ENCODE measurements at places on chromosomes 7 and 10.

GRCh38 chr10:122307669-122308416 lies 36.7 kb downstream of the BTBD16 start:
- DNase-seq, result no peak

- DNase-seq, result no peak
These were observed 34.8 kb upstream of the BICC1 start for GRCh38 chr10:58477902-58478301.

DNA sequence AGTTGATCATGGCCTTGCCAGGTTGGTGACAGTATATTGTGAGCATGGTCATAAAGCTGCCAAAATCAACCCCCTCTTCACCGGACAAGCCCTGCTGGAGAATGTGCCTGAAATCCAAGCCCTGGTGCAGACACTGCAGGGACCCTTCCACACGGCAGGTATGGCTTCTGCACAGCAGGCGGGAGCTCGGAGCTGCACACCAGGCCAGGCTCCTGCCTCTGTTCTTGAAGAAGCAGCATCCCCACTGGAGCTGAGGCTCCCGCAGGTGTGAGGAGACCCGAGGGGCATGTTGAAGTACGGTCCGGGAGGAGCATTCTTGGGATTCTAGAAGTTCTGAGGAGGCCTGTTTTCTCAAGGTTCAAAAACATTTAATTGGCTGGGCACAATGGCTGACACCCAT lies 12.7 kb downstream of the DHTKD1 start:
- no peak for DNase-seq

DNA sequence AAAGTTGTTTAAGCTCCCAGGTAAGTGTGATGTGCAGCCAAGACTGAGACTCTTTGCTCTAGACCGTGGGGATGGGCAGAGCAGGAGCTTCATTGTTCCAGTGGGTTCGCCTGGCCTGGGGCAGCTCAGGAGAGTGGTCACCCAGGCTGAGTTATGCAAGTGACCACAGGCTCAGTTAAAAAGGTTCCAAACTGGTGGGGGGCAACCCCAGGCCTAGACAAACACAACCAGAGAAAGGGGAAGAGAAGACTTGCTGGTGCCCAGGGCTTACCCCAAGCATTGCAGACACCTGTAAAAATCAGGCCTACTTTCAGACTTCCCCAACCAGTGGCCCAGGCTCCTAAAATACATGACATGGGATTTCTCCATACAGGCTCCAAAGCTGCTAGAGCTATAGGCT lies 21.6 kb downstream of the CREB3L2 start:
- DNase-seq, result no peak

DNA sequence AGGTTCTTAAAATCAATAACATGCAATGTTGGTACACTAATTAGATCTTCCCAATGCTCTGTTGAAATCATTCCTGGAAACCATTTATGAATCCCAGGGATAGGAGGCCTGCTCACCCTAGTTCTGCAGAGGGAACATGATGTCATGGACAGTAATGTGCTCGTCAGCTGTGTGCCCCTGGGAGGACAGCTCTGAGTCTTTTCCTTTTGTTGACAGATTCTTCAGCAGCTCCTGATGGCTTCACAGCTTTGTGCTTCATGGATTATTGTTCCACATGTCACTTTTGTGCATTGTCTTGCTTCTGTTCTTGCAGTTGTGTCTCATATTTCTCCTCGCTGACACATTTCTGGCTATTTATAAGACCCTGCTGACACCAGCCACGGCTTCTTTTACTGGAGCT lies 367.5 kb downstream of the CCSER2 start:
- DNase-seq, result no peak

DNA sequence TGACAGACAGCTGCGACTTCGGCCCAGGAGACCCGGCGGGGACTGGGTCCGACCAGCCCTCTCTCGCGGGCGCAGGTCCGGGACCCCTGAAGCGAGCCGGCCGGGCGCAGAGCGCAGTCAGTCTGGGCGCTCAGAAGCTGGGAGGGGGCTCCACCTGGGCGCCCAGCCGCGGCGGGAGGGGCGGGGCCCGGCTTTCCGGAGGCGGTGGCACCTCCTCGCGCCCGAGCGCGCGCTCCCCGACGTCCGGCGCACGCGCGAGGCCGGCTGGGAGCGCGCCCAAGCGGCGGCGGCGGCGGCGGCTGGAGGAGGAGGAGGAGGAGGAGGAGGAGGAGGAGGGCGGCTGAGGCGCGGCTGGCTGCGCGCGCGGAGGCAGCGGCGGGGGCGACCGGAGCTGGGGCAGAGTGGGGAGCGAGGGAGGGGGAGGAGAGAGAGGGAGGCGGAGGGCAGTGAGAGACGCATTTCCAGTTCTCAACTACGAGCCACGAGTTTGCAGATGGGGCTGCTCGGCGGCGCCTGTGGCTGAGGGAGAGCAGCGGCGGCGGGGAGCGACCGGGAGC lies at the start of gene PALS2:
Gene PALS2, plus strand, starts transcription at position 456 of the 557 bp plus-strand sequence. CDS start 50,216 bp downstream, outside the sequence.
- DNase-seq, result peak; percentile 76

- DNase-seq, result no peak
These were observed 155.2 kb downstream of the MGMT start for GRCh38 chr10:129622291-129622690.

GRCh38 chr10:116316503-116316902 lies 7.7 kb upstream of the CCDC172 start:
- no peak for DNase-seq

GRCh38 chr7:45211066-45211465 lies 53.5 kb downstream of the RAMP3 start:
- DNase-seq, result no peak

DNA sequence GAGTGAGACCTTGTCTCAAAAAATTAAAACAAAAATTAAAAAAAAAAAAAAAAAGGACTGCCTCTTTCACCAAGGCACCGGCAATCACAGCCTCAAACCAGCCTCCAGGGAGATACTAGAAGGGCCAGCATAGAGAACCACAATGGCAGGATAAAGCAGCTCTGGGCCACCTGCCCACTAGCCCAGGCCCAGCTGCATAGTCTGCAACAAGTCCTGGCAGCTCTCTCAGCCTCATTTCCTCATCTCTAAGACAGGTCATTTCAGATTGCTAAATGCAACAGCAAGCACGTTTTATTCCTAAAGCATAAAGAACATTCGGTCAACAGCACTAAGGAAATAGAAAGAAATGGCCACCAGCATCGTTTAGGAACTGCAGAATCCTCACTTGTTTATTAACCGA lies 28.8 kb downstream of the XPNPEP1 start:
- no peak for DNase-seq

GRCh38 chr7:47677664-47678063 lies 95.8 kb upstream of the TNS3 start:
- DNase-seq, result no peak

DNA sequence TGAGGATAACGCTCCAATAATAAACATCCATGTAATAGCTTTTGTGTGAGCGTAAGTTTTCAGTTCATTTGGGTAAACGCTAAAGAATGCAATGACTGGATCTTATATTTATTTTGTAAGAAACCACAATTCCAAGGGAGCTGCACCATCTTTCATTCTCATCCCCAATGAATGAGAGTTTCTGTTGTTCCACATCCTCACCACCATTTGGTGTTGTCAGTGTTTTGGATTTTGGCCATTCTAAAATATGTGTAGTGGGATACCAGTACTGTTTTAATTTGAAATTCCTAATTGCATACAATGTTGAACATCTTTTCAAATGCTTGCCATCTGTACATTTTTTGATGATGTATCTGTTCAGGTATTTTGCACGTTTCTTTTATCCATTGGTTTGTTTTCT lies 50.9 kb upstream of the SEMA3D start:
- DNase-seq, result no peak

DNA sequence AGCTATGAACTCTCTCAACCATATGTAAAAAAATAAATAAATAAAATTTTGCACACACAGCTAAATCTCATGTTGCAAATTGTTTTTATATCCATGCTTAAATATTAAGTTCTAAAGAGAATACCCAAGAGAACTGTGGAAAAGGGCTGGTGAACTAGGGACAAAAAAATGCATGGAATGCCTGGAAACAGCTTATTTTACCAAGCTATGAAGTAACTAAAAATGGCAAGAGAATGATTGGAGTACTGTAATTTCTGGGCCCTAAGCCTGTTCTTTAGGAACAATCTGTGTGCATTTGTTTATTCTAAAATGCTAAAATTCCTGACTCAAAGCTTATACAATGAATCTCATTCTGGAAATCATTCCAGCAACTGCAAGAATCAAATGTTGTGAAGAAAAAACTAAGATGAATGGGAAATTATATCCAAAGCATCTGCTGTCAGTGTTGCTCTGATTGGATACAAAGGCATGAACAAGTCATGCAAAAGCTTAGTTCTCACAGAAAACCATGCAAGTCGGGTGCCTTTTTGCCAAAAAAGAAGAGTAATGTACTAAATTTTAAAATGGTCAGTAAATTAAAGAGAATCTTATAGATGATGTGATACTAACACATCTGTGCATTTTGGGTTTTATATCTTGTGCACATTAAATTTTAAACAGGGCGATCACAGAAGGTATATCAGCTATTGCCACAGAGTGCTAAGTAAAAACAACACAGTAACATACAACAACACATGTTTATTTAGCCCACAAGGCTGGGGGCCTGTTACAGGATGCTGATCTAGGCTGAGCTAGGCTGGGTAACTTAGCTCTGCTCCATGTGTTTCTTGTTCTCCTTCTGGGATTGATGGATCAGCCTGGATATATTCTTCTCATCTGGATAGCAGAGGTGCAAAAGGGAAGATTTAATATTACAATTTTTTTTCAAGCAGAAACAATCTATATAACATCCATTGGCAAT lies 453.5 kb upstream of the SEMA3A start:
- DNase-seq, result no peak

GRCh38 chr7:100493476-100494264 lies 9.9 kb downstream of the NYAP1 start:
- DNase-seq, result peak; percentile 57

DNA sequence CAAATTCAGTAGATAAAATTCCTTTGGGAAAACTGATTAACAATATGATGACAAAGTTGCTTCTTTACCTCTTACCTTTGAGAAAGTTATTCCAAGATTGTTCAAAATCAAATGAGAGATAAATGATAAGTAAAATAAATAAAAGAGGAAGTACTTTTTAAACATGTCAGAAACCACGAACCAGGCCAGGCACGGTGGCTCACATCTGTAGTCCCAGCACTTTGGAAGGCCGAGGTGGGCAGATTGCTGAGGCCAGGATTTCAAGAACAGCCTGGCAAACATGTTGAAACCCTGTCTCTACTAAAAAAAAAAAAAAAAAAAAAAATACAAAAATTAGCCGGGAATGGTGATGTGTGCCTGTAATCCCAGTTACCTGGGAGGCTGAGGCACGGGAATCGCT lies 296.6 kb downstream of the HGF start:
- DNase-seq, result no peak

GRCh38 chr7:115356139-115356746 lies 434.3 kb downstream of the MDFIC start:
- DNase-seq, result no peak

DNA sequence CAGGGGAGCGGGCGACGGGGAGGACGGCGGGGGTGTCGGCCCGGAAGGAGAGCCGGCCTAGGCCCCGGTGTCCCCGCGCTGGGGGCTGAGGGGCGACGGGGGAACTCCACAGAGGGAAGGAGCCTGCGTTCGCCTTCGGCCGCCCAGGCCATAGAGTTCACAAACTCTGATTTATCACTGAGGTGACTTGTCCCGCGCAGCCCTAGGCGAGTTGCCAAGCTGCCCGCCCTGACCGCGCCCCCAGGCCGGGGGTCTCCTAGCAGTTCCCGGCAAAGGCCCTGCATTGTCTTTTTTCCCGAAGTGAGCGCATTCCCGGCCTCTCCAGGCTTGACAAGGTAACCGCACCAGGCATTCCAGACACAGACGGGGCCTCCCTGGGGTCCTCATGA lies 2.9 kb upstream of the NKX6-2 start:
- no peak for DNase-seq

GRCh38 chr7:76430836-76431235 lies 6.1 kb downstream of the ZP3 start:
- DNase-seq, result no peak

DNA sequence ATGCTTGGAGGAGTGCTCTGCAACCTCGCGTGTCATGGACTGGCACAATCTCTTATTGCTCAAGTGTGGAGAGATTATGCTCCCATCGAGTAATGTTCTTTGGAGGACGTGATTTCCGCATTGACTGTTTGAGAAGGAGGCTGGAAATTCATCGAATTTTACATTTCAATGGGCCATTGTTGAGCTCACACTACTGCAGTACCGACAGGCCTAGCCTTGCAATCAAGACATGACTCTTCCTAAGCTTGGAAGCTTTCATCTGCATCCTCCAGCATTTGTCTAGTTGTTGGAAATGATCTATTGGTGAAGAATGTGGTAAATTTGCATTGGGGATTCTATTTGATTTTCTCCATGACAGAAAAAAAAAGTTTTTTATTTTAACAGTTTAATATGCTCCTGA lies 156.8 kb downstream of the FZD1 start:
- no peak for DNase-seq

- DNase-seq, result no peak
These were observed 11.0 kb upstream of the PDCD4 start for GRCh38 chr10:110860576-110861241.

GRCh38 chr7:36707465-36707864 lies 16.8 kb downstream of the AOAH start:
- DNase-seq, result no peak

DNA sequence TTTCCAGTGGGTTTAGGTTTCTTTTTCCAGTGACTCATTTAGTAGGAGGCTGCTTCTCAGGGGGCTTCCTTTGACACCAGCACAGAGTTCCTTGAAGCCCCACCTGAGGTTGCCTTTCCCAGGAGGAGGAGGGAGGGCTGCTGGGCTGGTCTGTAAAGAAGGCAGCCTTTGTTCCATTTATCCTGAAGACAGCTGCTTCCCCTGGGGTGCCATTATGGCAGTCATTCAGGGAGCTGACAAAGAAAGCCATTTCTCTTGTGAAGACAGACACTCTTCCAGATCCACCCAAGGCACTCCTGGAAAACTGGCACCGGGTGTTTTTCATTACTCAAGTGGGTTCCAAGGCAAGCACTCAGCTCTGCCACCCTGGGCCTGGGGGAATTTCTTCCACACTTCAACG lies 54.0 kb downstream of the MTURN start:
- no peak for DNase-seq

GRCh38 chr7:102260856-102261255 lies 25.8 kb upstream of the SH2B2 start:
- DNase-seq, result no peak

- no peak for DNase-seq
These were observed 1017.6 kb downstream of the TYW1 start for GRCh38 chr7:68014031-68014736.

DNA sequence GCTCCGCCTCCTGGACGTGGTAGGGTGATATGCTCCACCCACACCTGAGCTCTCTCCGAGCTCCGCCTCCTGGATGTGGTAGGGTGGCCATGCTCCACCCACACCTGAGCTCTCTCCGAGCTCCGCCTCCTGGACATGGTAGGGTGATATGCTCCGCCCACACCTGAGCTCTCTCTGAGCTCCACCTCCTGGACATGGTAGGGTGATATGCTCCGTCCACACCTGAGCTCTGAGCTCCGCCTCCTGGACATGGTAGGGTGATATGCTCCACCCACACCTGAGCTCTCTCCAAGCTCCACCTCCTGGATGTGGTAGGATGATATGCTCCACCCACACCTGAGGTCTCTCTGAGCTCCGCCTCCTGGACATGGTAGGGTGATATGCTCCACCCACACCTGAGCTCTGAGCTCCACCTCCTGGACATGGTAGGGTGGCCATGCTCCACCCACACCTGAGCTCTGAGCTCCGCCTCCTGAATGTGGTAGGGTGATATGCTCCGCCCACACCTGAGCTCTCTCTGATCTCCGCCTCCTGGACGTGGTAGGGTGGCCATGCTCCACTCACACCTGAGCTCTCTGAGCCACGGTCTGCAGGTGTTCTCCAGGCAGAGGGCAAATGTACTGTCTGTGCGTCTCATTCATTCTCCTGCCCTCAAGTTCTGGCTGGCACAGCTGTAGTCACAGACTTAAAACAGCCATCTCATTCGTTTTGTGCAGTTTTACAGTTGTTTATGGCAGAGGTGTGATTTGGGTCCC lies 252.4 kb downstream of the DIP2C start:
- no peak for DNase-seq
